Central memory CD4-positive, alpha-beta T cell (primary cell): ENCODE measurements at places on chromosomes 2 and 18.

GRCh38 chr2:163471947-163472346 lies 263.9 kb downstream of the FIGN start:
- no peak for DNase-seq

DNA sequence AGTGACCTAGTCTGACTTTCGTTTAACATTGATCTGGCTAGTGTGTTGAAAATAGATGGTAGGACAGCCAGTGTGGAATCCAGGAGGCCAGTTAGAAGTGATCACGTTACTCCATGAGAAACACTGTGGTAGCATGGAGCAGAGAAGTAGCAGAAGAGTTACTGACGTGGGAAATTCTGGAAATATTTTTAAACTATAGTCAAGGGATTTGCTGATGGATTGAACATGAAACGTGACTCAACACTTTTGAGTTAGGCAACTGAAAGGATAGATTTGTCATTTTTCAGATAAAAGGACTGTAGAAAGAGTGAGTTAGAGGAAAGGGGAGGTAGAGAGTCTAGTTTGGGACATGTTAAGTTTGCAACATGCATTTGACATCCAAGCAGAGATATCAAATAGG lies 130.4 kb downstream of the IRS1 start:
- no peak for DNase-seq

DNA sequence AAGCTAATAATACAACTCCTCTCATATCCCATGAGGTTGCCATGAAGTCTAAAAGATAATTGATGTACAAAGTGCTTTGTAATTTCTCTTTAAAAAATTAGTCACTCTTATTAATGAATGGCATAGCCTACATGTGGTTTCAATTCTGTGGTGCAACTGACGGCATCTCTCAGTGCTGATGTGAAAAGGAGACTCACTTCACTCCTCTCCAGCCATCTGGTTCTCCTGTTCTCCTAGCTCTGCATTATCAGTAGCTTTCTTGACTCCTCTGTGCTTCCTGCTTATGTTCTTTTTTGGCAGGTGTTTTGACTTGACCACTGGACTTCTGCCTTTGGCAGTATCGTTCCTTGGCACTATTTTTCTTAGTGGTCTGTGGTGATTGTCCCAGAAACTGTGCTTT lies 134.9 kb upstream of the ZFP36L2 start:
- no peak for DNase-seq

- no peak for DNase-seq
Observed at GRCh38 chr18:75464356-75464755, 36.9 kb upstream of the SMIM21 start.

GRCh38 chr2:70312560-70312959 lies 10.7 kb upstream of the FAM136A start:
- DNase-seq = no peak

- DNase-seq = no peak
Observed at GRCh38 chr2:109091526-109091925, 37.5 kb upstream of the SH3RF3 start.

DNA sequence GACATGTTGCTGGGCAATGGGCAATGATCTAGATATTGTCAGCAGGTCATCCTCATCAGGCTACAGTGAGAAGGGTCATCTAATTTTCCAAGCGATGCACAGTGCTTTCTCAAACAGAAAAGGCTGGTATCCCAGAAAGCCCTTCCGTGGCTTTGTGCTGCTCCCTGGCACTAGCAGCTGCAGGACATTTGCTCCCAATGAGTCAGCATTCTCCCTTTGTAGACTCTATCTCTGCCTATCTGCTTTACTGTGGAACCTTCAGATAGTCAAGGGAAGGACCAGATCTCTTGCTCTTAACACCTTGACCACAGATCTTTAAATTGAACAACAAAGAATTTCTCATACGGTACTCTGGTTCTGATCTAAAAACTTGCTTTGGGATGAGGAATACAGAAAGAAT lies 101.4 kb downstream of the CDH2 start:
- DNase-seq = no peak

DNA sequence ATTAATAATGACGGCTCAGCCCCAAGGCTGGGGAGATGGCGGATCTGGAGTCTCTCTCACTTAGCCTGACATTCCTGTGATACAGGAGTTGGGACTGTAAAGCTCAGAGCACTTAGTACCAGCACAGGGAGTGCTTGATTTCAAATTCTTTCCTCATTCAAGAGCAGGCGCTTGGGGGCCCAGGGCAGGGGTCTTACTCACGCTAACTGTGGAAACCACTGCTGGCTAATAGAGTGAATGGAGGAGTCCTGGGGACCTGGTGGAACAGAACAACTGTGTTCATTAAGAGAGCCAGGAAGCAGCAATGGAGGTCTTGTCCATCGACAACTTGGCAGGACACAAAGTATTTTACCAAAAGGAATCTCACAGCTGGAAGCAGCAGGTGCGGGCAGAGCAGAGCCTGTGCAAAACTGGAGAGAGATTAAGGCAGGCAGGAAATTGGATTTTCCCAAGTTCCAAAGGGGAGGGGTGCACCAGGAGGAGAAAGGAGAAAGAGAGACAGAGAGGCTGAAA lies 358.9 kb downstream of the TNS1 start:
- DNase-seq = no peak

DNA sequence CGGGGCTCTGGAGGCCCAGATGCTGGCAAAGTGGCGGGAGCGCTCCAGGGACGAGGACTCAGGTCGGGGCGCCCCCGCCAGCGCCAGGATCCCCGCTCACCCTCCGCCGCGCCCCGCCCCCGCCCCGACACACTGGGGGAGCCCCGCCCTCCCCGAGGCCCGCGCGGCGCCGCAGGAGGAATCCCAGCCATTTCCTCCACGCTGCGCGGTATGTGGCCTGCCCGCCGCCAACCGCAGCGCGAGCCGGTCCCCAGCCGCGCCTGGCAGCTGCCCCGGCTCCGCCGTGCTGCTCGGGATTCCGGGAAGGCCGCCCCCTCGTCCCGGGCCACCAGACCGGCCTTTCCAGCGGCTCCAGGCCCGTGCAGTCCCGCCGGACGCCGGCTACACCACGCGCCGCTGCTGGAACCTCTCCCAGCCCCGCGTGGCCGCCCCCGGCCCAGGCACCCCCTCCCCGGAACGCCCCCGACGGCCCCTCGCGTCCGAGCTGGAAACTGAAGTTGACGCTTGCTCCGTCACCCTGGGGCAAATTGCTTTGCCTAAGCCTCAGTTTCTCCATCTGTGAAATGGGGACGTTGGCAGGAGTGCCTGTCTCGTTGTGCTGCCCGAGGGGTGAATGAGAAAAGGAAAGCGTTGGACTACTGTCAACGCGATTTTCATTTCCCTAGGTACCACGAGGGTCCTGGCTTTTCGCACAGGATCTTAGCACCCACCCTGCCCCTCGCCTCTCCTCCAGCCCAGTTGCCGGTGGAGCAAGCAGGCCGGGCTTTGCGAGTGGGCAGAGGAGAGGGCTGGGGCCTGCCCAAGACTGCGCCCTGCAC lies 53.6 kb downstream of the PKDCC start:
- DNase-seq = peak; percentile 72

GRCh38 chr2:135796606-135797005 lies 40.4 kb downstream of the LCT start:
- DNase-seq = no peak

GRCh38 chr2:239161711-239162140 lies 239.1 kb downstream of the HDAC4 start:
- DNase-seq = no peak

GRCh38 chr2:16522031-16522831 lies 143.4 kb downstream of the CYRIA start:
- DNase-seq = no peak

DNA sequence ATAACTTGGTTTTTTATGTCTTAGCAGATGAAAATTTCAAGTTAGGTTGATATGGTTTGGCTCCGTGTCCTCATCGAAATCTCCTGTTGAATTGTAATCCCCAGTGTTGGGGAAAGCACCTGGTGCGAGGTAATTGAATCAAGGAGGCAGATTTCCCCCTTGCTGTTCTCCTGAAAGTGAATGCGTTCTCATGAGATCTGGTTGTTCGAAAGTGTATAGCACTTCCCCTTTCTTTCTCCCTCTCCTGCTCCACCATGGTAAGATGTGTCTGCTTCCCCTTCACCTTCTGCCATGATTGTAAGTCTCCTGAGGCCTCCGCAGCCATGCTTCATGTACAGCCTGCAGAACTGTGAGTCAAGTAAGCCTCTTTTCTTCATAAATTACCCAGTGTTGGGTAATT lies 242.1 kb upstream of the TNP1 start:
- DNase-seq = no peak

- no peak for DNase-seq
Observed at GRCh38 chr2:169461143-169461542, 18.2 kb upstream of the BBS5 start.

DNA sequence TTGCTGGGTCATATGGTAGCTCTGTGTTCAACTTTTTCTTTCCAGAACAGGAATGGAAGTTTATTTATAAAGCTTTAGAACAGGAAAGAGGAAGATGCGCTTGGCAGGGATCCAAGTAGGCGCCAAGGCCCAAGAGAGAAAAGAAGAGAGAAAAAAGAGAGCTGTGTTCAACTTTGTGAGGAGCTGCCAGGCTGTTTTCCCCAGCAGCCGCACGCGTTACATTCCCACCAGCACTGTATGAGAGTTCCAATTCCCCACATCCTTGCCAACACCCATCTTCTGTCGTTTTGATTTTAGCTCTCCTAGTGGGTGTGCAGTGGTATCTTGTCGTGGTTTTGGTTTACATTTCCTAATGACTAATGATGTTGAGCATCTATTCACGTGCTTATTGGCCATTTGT lies 51.4 kb downstream of the KCNF1 start:
- DNase-seq = no peak

DNA sequence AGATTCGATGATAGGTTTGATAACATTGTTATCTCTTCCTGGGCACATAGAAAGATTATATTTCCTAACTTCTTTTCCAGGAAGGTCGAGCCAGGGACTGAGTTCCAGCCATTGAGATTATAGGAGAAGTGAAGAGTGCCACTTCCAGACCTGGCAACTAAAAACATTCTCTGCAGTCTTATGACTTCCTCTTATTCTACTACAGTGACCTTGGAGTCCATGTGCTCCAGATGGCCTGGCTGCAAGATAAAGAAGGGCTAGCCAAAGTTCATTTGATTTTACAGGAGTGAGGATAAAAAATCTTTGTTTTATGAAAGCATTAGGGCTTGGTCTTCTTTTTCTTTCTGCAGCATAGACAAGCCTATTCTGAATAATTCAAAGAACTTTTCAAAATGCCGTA lies 363.0 kb downstream of the FSIP2 start:
- DNase-seq = no peak

- no peak for DNase-seq
Observed at GRCh38 chr2:169900686-169901085, 73.4 kb downstream of the UBR3 start.

DNA sequence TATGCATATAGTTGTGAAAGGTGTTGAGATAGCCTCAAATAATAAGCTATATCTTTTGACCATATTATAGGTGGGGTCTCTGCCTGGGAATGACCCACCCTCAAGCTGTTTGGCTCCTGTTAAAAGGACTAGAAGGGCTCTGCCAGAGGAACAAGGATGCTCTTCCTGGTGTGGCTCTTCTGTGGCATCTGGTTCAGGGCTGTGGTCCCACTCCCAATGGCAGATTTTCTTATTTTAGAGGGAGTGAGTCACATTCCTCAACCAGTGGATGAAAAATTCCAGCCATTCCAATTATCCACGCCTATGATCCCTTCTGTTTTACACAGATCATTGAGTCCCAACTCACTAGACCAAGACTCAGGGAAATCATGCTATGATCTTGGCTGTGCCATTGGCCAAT lies 119.9 kb downstream of the PARD3B start:
- no peak for DNase-seq

GRCh38 chr2:205714789-205715720 lies 32.8 kb downstream of the NRP2 start:
- no peak for DNase-seq

DNA sequence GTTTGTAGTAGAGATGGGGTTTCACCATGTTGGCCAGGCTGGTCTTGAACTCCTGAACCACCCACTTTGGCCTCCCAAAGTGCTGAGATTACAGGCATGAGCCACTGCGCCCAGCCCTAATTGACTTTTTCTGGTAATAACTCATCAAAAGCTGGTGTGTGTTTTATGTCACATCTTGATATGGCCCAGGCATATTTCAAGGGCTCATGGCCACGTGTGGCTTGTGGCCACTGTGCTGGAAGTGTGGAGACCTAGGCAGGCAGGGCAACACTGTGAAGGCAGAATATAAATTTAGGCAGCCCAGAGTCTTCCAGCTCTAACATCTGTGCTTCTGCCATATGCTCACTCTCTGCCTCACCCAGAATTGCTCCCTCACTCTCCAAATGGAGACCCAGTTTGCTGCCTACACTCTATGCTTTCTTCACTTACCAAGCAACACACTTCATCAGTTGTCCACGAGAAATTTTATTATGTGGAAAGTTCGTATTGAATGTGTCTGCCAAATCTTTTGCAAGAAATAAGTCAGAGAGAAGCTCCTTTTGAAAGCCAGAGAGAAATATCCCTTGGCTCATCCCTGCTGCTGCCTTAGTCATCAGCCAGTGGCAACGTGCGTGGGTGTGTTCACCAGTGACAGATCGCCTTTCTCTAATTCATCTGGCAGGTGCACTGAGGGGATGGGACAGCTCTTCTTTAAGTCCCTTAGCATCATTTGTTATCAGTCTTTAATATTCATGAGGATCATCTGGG lies 129.4 kb upstream of the CXCR4 start:
- DNase-seq = no peak

- no peak for DNase-seq
Observed at GRCh38 chr2:203240491-203240890, 1.7 kb downstream of the CYP20A1 start.

DNA sequence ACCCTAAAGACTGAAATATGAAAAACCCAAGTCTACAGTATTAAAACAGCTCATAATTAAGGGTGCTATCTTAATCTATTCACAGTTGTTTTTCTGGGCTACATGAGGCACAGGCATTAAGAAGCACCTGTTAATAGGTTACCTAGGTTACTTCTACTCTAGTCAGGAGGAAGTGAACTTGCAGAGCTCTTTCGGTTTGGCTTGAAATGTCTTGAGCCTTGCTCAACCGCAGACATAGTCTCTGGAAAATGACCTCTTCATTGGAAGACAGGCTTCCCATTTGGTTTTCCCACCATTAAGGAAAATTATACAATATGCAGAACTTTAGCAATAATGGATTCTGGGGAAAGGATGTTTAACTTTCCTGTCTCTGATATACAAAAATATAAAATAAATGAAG lies 142.3 kb upstream of the KCNJ3 start:
- no peak for DNase-seq
